Heart left ventricle (tissue), 16 donors: ENCODE measurements at places on chromosomes 1 and 21. TPM values are rescaled to one million over a fixed set of nuclear protein-coding genes. Genes with fewer than 3 reads are reported as not detected.

AHCYL1 gene
- 31.1 TPM for total RNA-seq

CHI3L1 gene
- 1.3 TPM for total RNA-seq

PYHIN1 gene
- total RNA-seq, result 3.1 TPM

DIO1 gene
- not detected for total RNA-seq

FAM72B gene
- not detected for total RNA-seq

EFCAB7 gene
- 9.5 TPM for total RNA-seq

HAO2 gene
- not detected for total RNA-seq

TFF2 gene
- total RNA-seq, result not detected

PRR9 gene
- total RNA-seq, result not detected

S100A7A gene
- not detected for total RNA-seq

OR14K1 gene
- not detected for total RNA-seq

CCDC185 gene
- total RNA-seq, result not detected

- DNase-seq, result no peak
- H3K4me1 ChIP-seq, result no peaks in the 10 kb centered on the region
- H3K27ac ChIP-seq, result no peak overlapping the region
- H3K36me3 ChIP-seq, result no peaks in the 10 kb centered on the region
- no peak overlapping the region for H3K4me3 ChIP-seq
- H3K27me3 ChIP-seq, result peaks cover 4% of the 10 kb centered on the region
Measured at GRCh38 chr1:6770751-6771440, 14.4 kb upstream of the CAMTA1 start.

DNA sequence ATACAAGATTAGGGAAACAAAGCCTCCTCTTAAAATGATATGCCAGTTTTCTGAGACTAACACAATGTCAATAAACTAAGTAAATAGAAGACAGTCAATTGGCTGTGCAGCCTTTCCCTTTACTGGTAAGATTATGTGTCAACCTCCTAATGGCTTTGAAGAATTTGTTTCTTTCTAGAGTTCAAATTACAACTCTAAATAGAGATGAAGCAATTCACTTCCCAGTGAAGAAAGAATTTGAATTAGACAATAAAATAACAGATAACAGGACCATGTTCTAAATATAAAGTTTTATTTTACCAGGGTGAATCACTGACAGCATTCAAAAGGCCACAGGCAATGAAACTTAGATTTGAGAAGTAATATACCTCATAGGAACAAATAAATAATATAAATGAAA lies 680.3 kb downstream of the PLA2G4A start:
- DNase-seq, result no peak
- no peak overlapping the region for H3K4me3 ChIP-seq
- H3K36me3 ChIP-seq, result no peaks in the 10 kb centered on the region
- H3K4me1 ChIP-seq, result no peaks in the 10 kb centered on the region
- H3K27ac ChIP-seq, result no peak overlapping the region
- no peaks in the 10 kb centered on the region for H3K27me3 ChIP-seq

GRCh38 chr1:19479351-19480120 lies 5.8 kb downstream of the CAPZB start:
- no peaks in the 10 kb centered on the region for H3K27me3 ChIP-seq
- peaks cover 91% of the 10 kb centered on the region for H3K4me1 ChIP-seq
- H3K36me3 ChIP-seq, result no peaks in the 10 kb centered on the region
- no peak for DNase-seq

DNA sequence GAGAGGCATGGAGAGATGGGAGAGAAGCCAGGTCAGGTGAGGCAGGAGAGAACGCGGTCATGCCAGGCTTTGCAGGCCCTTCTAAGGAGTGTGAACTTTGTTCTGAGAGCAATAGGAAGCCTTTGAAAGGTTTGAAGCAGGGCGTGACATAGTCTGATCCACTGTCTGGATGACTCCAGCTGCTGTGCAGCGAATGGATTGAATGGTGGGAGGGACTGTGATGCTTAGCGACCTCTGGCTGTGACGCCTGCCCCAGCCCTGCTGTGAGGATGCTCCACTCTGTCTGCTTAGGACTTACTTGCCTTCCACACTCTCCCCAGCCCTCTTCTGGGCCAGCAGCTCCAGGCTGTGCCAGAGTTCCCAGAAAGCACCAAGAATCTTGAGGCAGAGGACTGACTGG lies 41.8 kb upstream of the POU3F1 start:
- no peaks in the 10 kb centered on the region for H3K4me1 ChIP-seq
- H3K27me3 ChIP-seq, result no peaks in the 10 kb centered on the region
- H3K27ac ChIP-seq, result no peak overlapping the region
- no peak for DNase-seq
- no peak overlapping the region for H3K4me3 ChIP-seq

GRCh38 chr21:36200081-36200561 lies 43.5 kb downstream of the DOP1B start:
- DNase-seq, result no peak
- no peak overlapping the region for H3K27ac ChIP-seq
- peaks cover 4% of the 10 kb centered on the region for H3K36me3 ChIP-seq
- H3K4me3 ChIP-seq, result no peak overlapping the region
- no peaks in the 10 kb centered on the region for H3K27me3 ChIP-seq
- H3K4me1 ChIP-seq, result no peaks in the 10 kb centered on the region

- DNase-seq, result no peak
- H3K27ac ChIP-seq, result no peak overlapping the region
Measured at GRCh38 chr1:69171248-69171647, 396.5 kb upstream of the LRRC7 start.

- H3K27me3 ChIP-seq, result no peaks in the 10 kb centered on the region
- no peak for DNase-seq
- no peaks in the 10 kb centered on the region for H3K36me3 ChIP-seq
Measured at GRCh38 chr1:186617926-186618325, 62.3 kb downstream of the PTGS2 start.

- H3K4me1 ChIP-seq, result peaks cover 9% of the 10 kb centered on the region
- no peak overlapping the region for H3K4me3 ChIP-seq
- DNase-seq, result no peak
- no peaks in the 10 kb centered on the region for H3K27me3 ChIP-seq
Measured at GRCh38 chr21:26177187-26177586, 6.6 kb upstream of the APP start.

GRCh38 chr21:38383411-38384237 lies 114.7 kb downstream of the ERG start:
- H3K36me3 ChIP-seq, result no peaks in the 10 kb centered on the region
- DNase-seq, result no peak
- H3K27ac ChIP-seq, result no peak overlapping the region
- peaks cover 4% of the 10 kb centered on the region for H3K4me1 ChIP-seq
- no peak overlapping the region for H3K4me3 ChIP-seq

GRCh38 chr1:78078358-78078757 lies 32.6 kb downstream of the GIPC2 start:
- H3K27me3 ChIP-seq, result no peaks in the 10 kb centered on the region
- H3K4me1 ChIP-seq, result peaks cover 5% of the 10 kb centered on the region
- no peaks in the 10 kb centered on the region for H3K36me3 ChIP-seq
- DNase-seq, result no peak

GRCh38 chr1:185291159-185291558 lies 25.9 kb downstream of the IVNS1ABP start:
- peaks cover 7% of the 10 kb centered on the region for H3K4me1 ChIP-seq
- peak overlapping the region; percentile 29 for H3K27ac ChIP-seq
- H3K4me3 ChIP-seq, result no peak overlapping the region

- H3K4me1 ChIP-seq, result no peaks in the 10 kb centered on the region
- DNase-seq, result peak; percentile 40
- H3K27ac ChIP-seq, result no peak overlapping the region
- H3K36me3 ChIP-seq, result no peaks in the 10 kb centered on the region
- no peak overlapping the region for H3K4me3 ChIP-seq
Measured at GRCh38 chr1:164361927-164362326, 197.1 kb upstream of the PBX1 start.

GRCh38 chr1:209876078-209876800 lies 48.5 kb downstream of the UTP25 start:
- peaks cover 5% of the 10 kb centered on the region for H3K27me3 ChIP-seq
- no peak overlapping the region for H3K27ac ChIP-seq
- no peak overlapping the region for H3K4me3 ChIP-seq
- H3K4me1 ChIP-seq, result no peaks in the 10 kb centered on the region
- DNase-seq, result no peak

- DNase-seq, result no peak
- H3K27ac ChIP-seq, result no peak overlapping the region
- H3K36me3 ChIP-seq, result no peaks in the 10 kb centered on the region
- no peaks in the 10 kb centered on the region for H3K27me3 ChIP-seq
- no peaks in the 10 kb centered on the region for H3K4me1 ChIP-seq
- H3K4me3 ChIP-seq, result no peak overlapping the region
Measured at GRCh38 chr1:33727310-33727709, 136.6 kb upstream of the HMGB4 start.

GRCh38 chr21:38982804-38983203 lies 177.1 kb downstream of the ETS2 start:
- no peak for DNase-seq
- no peak overlapping the region for H3K4me3 ChIP-seq
- no peak overlapping the region for H3K27ac ChIP-seq
- H3K27me3 ChIP-seq, result no peaks in the 10 kb centered on the region

DNA sequence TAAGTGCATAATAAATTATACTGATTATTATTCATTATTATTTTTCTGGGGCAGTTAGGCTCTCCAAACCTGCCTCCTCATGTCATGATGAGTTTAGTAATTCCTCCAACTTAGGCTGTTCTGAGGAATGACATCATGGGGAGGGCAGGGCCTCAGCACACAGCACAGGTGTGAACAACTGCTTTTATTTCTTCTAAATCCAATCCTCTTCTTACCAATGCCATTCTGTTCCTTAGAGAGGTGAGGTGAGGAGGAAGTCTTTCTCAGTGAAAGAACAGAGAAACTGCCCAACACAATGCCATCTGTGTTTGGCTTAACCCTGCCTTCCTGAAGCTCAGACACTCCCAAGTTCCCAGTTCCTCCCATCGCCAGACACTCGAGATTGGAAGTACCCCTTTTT lies 45.4 kb upstream of the WASF2 start:
- no peaks in the 10 kb centered on the region for H3K27me3 ChIP-seq
- peaks cover 24% of the 10 kb centered on the region for H3K36me3 ChIP-seq
- peaks cover 35% of the 10 kb centered on the region for H3K4me1 ChIP-seq
- H3K4me3 ChIP-seq, result no peak overlapping the region

DNA sequence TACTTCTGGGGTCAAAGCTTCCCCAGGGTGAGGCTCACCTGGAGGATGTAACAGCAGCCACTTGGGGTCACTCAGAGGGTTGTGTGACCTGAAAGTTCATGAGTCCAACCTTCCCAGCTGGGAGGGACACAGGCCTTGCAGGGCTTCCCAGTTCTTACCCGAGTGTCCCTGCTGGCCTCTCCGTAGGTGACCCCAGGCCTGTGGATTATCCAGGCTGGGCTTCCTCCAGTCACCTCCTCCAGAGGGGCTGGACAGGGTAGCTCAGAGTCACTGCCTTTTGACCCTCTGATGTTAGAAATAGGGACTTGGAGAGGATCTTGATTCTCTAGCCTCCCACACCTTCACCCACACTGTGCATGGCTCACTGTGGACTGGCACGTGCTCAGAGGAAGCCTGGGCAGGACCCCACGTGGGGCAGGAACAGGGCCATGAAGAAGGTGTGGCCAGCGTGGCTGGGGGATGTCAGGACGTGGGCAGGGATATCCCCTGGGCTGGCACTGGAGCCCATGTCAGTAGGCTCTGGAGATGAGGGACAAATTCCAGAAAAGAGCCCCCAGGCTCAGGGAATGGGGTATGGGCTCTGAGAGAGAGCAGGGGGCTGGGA lies 131.8 kb downstream of the ACTL8 start:
- no peak for DNase-seq
- H3K4me1 ChIP-seq, result peaks cover 10% of the 10 kb centered on the region
- no peaks in the 10 kb centered on the region for H3K36me3 ChIP-seq
- H3K27me3 ChIP-seq, result no peaks in the 10 kb centered on the region
- H3K4me3 ChIP-seq, result no peak overlapping the region
- H3K27ac ChIP-seq, result no peak overlapping the region

- no peak for DNase-seq
- no peaks in the 10 kb centered on the region for H3K27me3 ChIP-seq
- H3K27ac ChIP-seq, result no peak overlapping the region
- H3K4me3 ChIP-seq, result no peak overlapping the region
- no peaks in the 10 kb centered on the region for H3K36me3 ChIP-seq
Measured at GRCh38 chr1:65681096-65681495, 111.6 kb upstream of the PDE4B start.

GRCh38 chr1:93666613-93667384 lies 14.8 kb downstream of the BCAR3 start:
- H3K27ac ChIP-seq, result peak overlapping the region; percentile 44
- H3K4me1 ChIP-seq, result peaks cover 83% of the 10 kb centered on the region
- no peaks in the 10 kb centered on the region for H3K27me3 ChIP-seq
- DNase-seq, result no peak
- no peaks in the 10 kb centered on the region for H3K36me3 ChIP-seq
- H3K4me3 ChIP-seq, result no peak overlapping the region

DNA sequence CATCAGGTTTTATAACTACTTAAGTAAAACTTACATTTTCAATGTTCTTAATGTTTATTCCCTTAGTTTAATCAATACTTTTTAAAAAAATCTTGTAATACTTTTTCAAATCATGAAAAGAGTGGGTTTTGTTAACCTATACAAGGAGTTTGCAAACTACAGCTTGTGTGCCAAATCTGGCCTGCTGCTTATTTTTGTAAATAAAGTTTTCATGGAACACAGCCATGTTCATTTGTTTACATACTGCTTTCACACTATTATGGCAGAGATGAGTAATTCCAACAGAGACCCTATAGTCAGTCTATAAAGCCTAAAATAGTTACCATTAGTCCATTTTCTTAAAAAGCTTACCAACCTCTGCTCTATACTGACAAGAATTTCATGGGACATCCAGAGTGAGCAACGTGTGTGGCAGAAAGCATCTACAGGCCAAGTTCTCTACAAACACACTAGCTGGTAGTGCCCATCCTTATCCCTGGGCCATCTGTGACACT lies 42.6 kb downstream of the ERO1B start:
- no peak overlapping the region for H3K4me3 ChIP-seq
- no peak for DNase-seq
- H3K4me1 ChIP-seq, result no peaks in the 10 kb centered on the region
- peaks cover 27% of the 10 kb centered on the region for H3K36me3 ChIP-seq
- no peak overlapping the region for H3K27ac ChIP-seq
- H3K27me3 ChIP-seq, result no peaks in the 10 kb centered on the region

GRCh38 chr1:43913051-43913501 lies 20.5 kb upstream of the ARTN start:
- no peaks in the 10 kb centered on the region for H3K27me3 ChIP-seq
- H3K36me3 ChIP-seq, result peaks cover 6% of the 10 kb centered on the region
- no peak for DNase-seq
- no peaks in the 10 kb centered on the region for H3K4me1 ChIP-seq

GRCh38 chr21:45098867-45099266 lies 24.5 kb downstream of the ADARB1 start:
- no peaks in the 10 kb centered on the region for H3K27me3 ChIP-seq
- no peak for DNase-seq
- no peak overlapping the region for H3K27ac ChIP-seq
- H3K4me3 ChIP-seq, result no peak overlapping the region
- peaks cover 52% of the 10 kb centered on the region for H3K4me1 ChIP-seq
